ENCODE measurements at places on chromosomes 4 and X. TPM values are rescaled to one million over a fixed set of nuclear protein-coding genes. Genes with fewer than 3 reads are reported as not detected.

DNA sequence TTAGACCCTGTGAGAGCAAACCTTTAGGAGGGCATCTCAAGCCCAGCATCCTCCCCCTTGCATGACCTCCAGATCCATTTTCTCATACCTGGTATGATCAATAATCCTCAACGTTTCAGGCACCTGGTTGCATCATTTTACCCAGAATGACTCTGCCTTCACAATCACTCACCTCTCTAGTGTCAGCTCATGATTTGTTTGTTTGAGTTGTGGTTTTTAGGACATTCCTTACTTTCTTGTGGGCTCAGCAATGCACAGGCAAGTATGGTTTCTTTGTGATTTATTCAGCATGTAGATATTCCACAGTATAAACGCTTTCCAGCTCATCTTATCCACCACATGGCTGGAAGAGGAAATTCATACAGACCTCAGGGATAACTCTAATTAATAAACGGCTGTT lies 93.6 kb upstream of the CPEB2 start:
- no peak for DNase-seq

DNA sequence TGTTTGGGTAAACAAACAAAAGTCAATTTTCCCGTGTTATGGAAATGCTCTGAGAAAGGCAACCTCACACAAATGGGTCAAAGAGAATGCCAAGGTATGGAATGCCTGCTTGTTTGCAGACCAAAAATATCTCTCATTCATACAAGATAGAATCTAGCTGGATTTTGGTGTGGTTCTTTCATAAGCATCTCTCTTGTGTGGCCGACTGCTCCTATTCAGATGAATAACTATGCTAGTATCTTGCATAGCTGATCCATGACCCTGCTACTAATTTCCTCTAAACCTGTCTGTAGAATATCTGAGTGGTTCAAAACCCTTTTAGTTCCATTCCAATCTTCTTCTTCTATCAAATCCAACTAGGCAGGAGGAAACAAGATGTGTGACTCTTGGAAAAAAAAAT lies 28.2 kb upstream of the SORBS2 start:
- no peak for DNase-seq

Gene FGFBP1
- not detected for total RNA-seq

- DNase-seq = no peak
Measured at GRCh38 chrX:17476411-17476810, 101.4 kb downstream of the NHS start.

DNA sequence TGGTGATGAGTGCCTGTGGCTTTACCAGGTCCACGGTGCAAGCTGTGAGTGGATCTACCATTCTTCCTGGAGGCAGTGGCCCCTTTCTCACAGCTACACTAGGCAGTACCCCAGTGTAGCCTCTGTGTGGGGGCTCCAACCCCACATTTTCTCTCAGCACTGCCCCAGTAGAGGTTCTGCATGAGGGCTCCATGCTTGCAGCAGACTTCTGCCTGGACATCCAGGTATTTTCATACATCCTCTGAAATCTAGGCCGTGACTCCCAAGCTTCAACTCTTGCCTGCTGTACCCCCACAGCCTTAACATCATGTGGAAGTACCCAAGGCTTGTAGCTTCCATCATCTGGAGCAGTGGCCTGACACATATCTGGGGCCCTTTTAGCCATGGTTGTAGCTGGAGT lies 90.1 kb downstream of the SH3BGRL start:
- no peak for DNase-seq

Gene SMS
- 120 TPM for total RNA-seq

Gene CXCL1
- not detected for total RNA-seq

Gene LONRF3
- total RNA-seq = 4.3 TPM

- no peak for DNase-seq
Measured at GRCh38 chrX:68792083-68792482, 36.7 kb upstream of the EFNB1 start.

DNA sequence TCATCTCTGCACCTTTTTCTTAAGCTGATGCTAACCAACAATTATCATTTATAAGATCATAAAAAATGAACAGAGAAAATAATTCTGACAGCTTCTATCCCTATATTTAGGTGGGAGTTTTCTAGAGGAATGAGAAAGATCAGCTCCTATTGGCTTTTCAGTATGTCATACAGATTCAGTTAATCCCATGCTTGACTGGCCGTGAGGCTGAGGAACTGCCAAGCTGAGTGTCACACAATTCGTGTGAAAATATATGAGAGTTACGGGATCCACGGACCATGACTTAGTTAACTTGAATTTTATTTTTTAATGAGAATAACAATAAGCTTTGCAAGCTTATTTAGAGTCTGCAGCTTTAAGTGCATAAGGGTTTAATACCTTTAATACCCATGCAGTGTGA lies 37.5 kb downstream of the PHEX start:
- DNase-seq = no peak

Measured in activated CD4-positive, alpha-beta memory T cell treated with anti-CD3 and anti-CD28 coated beads for 36 hours (primary cell).